ENCODE measurements at places on chromosomes 7 and 10.

DNA sequence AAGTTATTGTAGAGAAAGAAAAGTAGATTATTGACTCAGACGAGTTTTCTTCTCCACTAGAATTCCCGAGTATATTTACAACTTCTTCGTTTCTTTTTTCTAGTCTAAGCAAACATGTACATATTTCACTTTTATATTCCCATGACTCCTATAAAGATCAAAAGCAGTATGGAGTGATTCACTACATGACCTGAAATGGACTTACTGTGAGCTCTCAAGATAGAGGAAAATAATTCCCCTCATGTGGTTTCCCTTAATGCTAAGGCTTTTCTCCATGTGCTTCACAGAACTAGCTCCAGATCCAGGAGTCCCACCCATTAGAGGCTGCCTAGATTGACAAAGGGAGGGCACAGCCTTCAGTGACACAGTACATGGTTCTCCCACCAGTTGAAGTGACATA is 823.1 kb upstream of the LRRTM3 start:
- H3K27me3 ChIP-seq = no peaks in the 10 kb centered on the region
- DNase-seq = no peak

DNA sequence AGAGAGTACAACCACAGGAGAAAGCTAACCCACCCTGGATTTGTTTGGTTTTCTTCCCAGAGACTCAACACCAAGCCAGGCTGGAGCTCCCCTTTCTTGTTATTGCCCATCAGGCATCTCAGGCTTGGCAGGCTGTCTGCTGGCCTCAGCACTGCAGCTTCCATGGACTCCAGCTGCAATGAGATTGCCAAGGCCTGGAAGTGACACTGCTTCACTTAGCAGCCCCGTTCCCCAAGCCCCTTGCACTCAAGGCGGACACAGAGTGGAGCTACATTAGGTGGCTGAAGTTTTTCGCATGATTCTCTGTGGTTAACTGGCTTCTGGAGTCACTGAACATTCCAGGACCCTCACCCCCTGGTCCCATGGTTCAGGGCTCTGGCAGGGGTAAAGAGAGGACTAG is 163.1 kb upstream of the GDF10 start:
- H3K4me3 ChIP-seq = no peak overlapping the region
- H3K27me3 ChIP-seq = no peaks in the 10 kb centered on the region
- H3K36me3 ChIP-seq = no peaks in the 10 kb centered on the region
- H3K4me1 ChIP-seq = no peaks in the 10 kb centered on the region
- H3K27ac ChIP-seq = no peak overlapping the region
- DNase-seq = no peak

GRCh38 chr10:120557311-120557710 is 100.3 kb downstream of the PLPP4 start:
- H3K4me3 ChIP-seq = no peak overlapping the region
- no peaks in the 10 kb centered on the region for H3K27me3 ChIP-seq
- H3K4me1 ChIP-seq = peaks cover 9% of the 10 kb centered on the region
- no peak overlapping the region for H3K27ac ChIP-seq
- H3K36me3 ChIP-seq = no peaks in the 10 kb centered on the region
- no peak for DNase-seq

DNA sequence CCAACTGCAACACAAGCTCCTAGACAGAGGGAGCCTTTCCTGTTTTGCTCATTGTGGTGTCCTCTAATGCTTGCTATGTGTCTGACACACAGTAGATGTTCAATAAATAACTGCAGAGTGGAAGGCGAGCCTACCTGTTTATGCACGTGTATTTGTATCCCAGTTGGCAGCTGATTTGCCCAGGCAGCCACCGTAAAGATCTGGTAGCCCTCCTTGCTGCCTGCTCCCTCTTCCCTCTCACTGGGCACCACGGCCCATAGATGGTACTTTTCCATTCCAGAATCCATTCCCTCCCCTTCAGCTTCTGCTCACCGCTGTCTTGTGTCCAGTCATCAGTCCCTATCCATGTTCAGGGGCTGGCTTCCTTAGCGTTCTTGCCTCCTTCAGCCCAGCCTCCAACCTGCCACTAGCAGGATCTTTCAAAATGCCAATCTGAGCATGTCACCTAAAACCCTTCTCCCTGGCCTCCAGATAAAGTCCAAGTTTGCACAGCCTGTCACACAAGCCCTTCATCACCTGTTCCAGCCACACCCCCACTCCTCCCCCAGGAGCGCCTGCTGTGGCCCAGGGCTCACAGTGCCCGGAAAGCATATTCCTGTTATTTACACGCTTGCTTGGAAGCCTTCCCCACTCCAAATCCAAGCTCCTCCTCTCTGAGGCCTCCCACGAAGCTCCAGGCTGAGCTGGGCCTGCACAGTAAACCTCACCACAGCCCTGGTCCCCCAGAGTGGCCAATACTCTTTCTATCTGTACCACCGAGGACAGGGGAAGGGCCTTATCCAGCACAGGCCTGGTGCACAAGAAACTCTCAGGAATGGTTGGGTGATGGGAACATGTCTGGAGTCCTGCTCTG is 21.0 kb downstream of the ZCCHC24 start:
- no peaks in the 10 kb centered on the region for H3K27me3 ChIP-seq
- H3K36me3 ChIP-seq = peaks cover 19% of the 10 kb centered on the region
- no peak overlapping the region for H3K4me3 ChIP-seq
- H3K4me1 ChIP-seq = peaks cover 49% of the 10 kb centered on the region

- peak overlapping the region; percentile 87 for H3K27ac ChIP-seq
- DNase-seq = no peak
- H3K36me3 ChIP-seq = no peaks in the 10 kb centered on the region
- no peak overlapping the region for H3K4me3 ChIP-seq
These were observed 33.1 kb downstream of the GSTO2 start for GRCh38 chr10:104301907-104302690.

GRCh38 chr10:31702005-31702404 is 226.6 kb downstream of the ARHGAP12 start:
- peaks cover 72% of the 10 kb centered on the region for H3K4me1 ChIP-seq
- H3K4me3 ChIP-seq = no peak overlapping the region
- peak overlapping the region; percentile 88 for H3K27ac ChIP-seq

- peak; percentile 9 for DNase-seq
- peak overlapping the region; percentile 59 for H3K27ac ChIP-seq
- H3K36me3 ChIP-seq = peaks cover 56% of the 10 kb centered on the region
- H3K4me1 ChIP-seq = peaks cover 24% of the 10 kb centered on the region
- H3K27me3 ChIP-seq = no peaks in the 10 kb centered on the region
- H3K4me3 ChIP-seq = no peak overlapping the region
These were observed 10.1 kb downstream of the SLC25A16 start for GRCh38 chr10:68517188-68517587.

DNA sequence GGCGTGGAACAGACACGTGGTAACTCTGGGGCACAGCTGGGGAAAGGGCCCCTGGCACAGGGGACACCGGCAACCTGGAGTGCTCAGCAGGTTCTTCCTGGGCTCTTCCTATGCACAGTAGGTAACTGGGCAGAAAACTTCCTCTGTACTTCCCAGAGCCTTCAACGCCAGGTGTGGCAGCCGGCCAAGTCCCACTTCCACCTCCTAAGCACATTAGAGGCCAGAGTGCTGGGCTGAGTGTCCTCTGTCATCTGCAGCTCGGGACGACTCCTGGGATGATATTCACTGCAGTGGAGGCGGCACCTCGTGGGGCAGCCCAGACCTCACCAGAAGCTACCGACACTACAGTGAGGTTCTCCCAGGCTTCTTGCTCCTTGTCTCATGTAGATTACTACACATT is 114.5 kb downstream of the LARP4B start:
- no peaks in the 10 kb centered on the region for H3K27me3 ChIP-seq
- no peaks in the 10 kb centered on the region for H3K4me1 ChIP-seq
- peaks cover 100% of the 10 kb centered on the region for H3K36me3 ChIP-seq
- no peak overlapping the region for H3K4me3 ChIP-seq
- DNase-seq = no peak

DNA sequence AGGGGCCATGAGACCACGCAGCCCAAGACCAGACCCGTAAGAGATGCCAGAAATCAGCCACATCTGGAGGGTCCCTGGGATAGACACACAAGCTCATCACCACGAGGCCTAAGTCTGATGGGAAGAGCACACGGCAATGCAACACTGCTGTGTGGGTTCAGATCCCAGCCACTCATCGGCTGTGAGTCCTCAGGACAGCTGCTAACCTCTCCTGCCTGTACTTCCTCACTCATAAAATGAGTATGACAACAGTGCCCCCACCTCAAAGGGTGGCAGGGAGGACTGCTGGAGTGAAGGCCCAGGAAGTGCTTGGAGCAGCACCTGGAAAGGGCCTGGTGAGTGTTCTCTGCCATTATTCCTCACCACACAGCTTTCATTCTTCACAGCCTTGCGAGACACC is 60.9 kb downstream of the MAD1L1 start:
- DNase-seq = no peak
- H3K27ac ChIP-seq = no peak overlapping the region
- no peaks in the 10 kb centered on the region for H3K27me3 ChIP-seq
- H3K4me3 ChIP-seq = no peak overlapping the region

- H3K4me3 ChIP-seq = no peak overlapping the region
- no peak for DNase-seq
- peaks cover 6% of the 10 kb centered on the region for H3K4me1 ChIP-seq
- H3K27me3 ChIP-seq = no peaks in the 10 kb centered on the region
These were observed 2.4 kb upstream of the EXOC6 start for GRCh38 chr10:92845921-92846320.

DNA sequence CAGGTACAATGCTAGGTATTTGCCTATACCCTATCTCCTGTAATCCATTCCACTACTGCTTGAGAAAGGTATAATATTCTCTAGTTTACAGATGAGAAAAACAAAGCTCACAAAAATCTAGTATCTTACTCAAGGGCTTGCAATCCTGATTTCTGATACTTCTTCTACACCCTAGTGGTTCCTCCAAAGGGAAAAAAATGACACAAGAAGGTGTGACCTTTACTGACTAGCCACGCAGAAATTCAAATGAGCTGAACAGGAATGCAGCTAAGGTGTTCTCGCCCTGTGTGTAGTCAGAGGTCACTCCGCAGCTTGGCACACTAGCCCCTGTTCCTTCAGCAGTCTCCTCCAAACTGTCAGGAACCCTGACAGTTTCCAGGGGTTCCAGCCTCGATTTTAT is 59.5 kb upstream of the TM9SF3 start:
- peaks cover 10% of the 10 kb centered on the region for H3K36me3 ChIP-seq
- peaks cover 6% of the 10 kb centered on the region for H3K4me1 ChIP-seq
- DNase-seq = no peak

DNA sequence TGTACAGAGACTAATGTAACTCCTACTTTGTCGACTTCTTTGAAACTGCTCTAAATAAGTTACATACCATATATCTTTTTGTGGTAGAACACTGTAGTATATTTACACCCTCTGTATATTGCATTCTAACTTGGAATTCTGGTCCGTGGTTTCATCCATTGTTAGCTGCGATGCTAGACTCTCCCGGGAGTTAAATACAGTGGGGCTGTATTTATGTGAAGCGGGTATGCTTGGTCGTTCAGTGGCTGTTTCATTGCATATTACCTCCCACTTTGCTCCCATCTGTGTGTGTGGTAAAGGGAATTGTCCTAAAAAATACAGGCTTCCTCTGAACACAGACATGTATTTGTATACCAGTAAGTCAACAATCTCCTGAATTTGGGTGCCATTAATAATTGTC is 231.1 kb downstream of the SLC25A13 start:
- no peaks in the 10 kb centered on the region for H3K4me1 ChIP-seq
- DNase-seq = no peak
- H3K36me3 ChIP-seq = no peaks in the 10 kb centered on the region
- H3K27ac ChIP-seq = no peak overlapping the region

DNA sequence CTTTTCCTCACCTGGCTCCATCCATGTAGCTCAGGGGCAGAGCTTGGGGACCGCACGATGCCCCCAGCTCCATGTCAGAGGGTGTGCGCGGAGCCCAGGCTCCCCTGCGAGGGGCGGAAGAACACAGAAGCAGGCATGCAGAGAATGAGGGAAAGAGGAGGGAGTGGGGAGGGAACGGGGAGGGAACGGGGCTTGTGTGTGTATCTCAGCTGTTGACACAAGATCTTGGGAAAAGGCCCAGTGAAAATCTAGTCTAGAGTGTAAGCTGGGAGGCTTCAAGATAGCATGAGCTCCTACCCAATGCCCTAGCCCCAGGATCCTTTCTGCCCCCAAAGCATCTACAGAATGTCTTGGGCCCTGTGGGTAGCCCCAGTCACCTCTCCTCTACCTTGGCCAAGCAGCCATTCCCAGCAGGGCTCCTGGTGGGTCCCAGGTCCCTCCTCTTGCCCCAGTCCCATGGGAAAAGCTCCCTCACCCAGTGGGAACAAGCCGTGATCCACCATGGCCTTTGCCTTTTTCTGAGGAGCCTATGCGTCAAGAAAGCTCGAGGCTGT is 25.1 kb upstream of the NDST2 start:
- no peak overlapping the region for H3K4me3 ChIP-seq
- no peaks in the 10 kb centered on the region for H3K27me3 ChIP-seq
- H3K27ac ChIP-seq = no peak overlapping the region

GRCh38 chr10:72088889-72089575 is 681 bp upstream of the SPOCK2 start:
- peak overlapping the region; percentile 68 for H3K27ac ChIP-seq
- peak; percentile 69 for DNase-seq
- H3K4me1 ChIP-seq = peaks cover 27% of the 10 kb centered on the region
- peaks cover 13% of the 10 kb centered on the region for H3K36me3 ChIP-seq
- H3K4me3 ChIP-seq = peak overlapping the region; percentile 56

- no peak overlapping the region for H3K4me3 ChIP-seq
- H3K27me3 ChIP-seq = no peaks in the 10 kb centered on the region
- no peak overlapping the region for H3K27ac ChIP-seq
- no peaks in the 10 kb centered on the region for H3K36me3 ChIP-seq
These were observed 49.6 kb downstream of the KAT6B start for GRCh38 chr10:74875966-74876365.

GRCh38 chr7:55280031-55280454 is 85.1 kb upstream of the LANCL2 start:
- H3K4me3 ChIP-seq = no peak overlapping the region
- H3K36me3 ChIP-seq = no peaks in the 10 kb centered on the region
- no peak overlapping the region for H3K27ac ChIP-seq
- DNase-seq = peak; percentile 63
- no peaks in the 10 kb centered on the region for H3K27me3 ChIP-seq

- peaks cover 66% of the 10 kb centered on the region for H3K4me1 ChIP-seq
- H3K4me3 ChIP-seq = peak overlapping the region; percentile 86
- H3K27ac ChIP-seq = peak overlapping the region; percentile 100
- H3K36me3 ChIP-seq = peaks cover 6% of the 10 kb centered on the region
- no peaks in the 10 kb centered on the region for H3K27me3 ChIP-seq
These were observed 1.4 kb downstream of the LARP4B start for GRCh38 chr10:929960-930624.

GRCh38 chr7:124764847-124765400 is 668 bp downstream of the GPR37 start:
- DNase-seq = peak; percentile 60
- H3K36me3 ChIP-seq = no peaks in the 10 kb centered on the region
- H3K4me3 ChIP-seq = peak overlapping the region; percentile 62
- H3K27me3 ChIP-seq = no peaks in the 10 kb centered on the region

DNA sequence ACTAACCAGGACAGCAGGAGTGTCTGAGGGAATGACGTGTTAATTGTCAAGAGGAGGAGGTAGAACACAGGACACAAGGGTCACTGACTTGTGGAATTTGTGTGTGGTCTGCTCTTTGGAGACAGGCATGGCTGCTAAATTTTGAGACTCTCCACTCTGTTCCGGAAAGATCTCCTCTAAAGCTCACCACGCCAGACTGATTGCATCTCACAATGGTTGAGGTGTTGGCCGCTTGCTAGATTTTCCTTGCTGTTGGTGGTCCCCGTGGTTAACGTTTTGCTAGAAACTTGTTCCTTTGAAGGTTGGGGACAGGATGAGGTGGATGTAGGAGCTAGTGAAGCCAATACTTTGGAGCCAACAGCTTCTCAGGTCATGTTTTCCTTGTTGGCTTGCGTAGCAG is 57.0 kb downstream of the MCMBP start:
- peaks cover 21% of the 10 kb centered on the region for H3K36me3 ChIP-seq
- no peaks in the 10 kb centered on the region for H3K27me3 ChIP-seq
- no peak for DNase-seq
- H3K4me1 ChIP-seq = no peaks in the 10 kb centered on the region
